ENCODE measurements at places on chromosomes 13 and 19.

DNA sequence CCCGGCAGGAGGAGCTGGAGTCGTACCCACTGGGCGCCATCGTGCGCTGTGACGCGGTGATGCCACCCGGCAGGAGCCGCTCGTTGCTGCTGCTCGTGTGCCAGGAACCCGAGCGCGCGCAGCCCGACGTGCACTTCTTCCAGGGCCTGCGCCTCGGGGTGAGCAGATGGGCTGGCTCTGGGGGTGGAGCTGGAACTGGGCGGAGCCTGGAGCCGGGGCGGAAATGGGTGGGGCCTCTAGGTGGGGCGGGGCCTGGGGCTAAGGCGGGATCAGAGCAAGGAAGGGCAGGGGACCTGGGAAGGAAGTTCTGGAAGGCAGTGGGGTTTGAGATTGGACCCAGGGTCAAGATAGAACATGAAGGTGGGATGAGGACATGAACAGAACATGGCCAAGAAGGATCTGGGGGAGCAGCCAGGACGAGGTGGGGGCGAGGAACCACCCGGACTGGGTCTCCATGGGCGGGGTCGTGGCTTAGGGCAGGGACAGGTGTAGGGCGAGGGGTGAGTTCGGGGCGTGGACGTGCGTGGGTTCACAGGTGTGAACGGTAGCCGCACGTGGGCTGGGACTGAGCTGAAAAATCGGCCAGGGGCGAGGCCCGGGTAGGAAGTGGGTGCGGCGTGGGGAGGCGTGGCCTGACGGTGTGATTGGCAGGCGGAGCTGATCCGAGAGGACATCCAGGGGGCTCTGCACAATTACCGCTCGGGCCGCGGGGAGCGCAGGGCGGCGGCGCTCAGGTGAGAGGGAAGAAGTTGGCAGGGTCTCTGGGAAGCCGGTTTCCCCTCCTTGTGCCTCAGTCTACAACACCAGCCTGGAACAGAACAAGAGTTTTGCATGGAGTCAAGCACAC is 4.7 kb downstream of the EPS8L1 start:
- DNase-seq: peak; percentile 87

- DNase-seq: no peak
These were observed 12.1 kb downstream of the AKAP8 start for GRCh38 chr19:15367439-15367838.

DNA sequence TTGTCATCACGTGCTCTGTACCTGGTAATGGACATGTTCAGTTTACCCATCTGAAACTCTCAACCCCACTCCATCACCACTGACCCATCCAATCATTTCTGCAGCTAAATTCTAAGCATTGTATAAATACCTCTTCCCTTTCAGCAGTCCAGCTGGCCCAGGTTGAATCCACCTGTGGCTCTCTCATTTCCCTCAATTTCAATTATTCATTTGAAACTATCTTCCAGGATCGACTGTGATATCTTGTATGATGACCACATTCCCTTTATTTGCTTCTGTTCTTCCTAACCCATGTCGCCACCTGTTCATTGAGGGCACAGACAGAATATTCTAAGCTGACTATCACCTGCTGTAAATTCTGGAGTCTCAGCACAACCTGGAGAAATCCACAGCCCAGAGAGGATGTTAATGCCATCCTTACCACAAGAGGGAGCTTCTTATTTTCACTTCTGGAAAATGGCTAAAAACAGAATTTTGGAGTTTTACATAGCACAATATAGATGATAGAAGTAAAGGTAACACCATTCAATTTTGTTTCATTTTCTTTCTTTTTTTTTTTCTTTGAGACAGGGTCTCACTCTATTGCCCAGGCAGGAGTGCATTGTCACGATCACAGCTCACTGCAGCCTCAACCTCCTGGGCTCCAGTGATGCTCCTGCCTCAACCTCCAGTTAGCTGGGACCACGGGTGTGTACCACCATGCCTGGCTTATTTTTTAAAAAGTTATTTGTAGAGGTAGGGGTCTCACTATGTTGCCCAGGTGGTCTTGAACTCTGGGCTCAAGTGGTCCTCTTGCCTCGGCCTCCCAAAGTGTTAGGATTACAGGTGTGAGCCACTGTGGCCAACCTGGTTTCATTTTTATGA is 38.6 kb downstream of the ZNF823 start:
- no peak for DNase-seq

DNA sequence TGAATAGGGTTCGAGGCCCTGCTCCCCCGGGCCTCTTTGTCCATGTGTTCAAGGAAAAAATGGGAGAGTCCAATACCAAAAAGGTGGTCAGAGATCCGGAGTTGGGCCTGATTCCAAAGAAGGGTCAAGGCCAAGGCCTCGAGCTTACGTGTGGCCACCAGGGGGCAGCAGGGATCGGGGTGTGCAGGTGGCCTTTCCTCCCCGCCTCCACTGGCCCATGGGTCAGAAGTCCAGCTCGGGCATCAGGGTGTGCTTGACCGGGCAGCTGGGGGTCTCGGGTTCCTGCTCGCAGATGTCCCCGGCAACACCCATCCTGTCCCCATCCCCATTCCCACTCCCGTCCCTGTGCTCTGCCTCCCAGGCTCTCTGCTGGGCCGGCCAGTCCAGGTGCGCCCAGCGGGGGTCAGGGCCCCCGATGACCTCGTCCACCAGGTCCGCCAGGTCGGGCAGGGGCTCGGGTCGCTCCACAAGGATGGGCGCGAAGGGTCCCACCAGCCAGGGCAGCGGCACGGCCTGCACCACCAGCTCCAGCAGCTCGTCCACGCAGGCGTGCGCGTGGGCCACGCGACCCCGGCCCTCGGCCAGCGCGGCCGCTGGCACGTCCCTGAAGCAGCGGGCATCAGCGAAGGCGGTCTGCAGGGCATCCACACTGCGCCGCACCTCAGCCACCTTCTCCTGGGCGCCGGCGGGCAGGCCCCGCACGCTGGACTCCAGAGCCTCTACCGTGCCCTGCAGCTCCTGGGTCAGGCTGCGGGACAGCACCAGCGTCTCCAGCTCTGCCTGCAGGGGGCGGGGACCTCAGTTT is 5.2 kb upstream of the PLIN4 start:
- peak; percentile 73 for DNase-seq

DNA sequence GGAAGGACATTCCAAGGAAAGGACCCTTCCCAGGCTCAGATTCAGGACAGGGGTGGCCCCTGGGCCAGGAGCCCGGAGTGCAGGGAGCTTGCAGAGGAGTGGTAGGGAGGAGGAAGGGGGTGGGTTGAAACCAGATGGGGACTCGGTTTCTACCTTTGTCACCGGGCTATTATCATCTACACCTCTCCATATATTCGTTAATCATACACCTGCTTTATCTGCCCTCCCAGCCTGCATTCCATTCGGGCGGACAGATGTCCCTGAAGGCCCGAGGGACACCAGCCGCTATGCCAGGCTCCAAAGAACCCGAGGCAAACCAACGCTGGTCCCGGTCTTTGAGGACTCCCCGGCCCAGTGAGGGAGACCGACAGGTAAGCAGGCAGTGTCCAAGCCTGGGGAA is 15.5 kb upstream of the MYH14 start:
- no peak for DNase-seq

GRCh38 chr13:21326155-21327031 is 132.7 kb downstream of the ZDHHC20 start:
- peak; percentile 73 for DNase-seq

- DNase-seq: no peak
These were observed 13.7 kb upstream of the MAP3K10 start for GRCh38 chr19:40177286-40178070.
